ENCODE measurements at places on chromosomes 7 and 10.

DNA sequence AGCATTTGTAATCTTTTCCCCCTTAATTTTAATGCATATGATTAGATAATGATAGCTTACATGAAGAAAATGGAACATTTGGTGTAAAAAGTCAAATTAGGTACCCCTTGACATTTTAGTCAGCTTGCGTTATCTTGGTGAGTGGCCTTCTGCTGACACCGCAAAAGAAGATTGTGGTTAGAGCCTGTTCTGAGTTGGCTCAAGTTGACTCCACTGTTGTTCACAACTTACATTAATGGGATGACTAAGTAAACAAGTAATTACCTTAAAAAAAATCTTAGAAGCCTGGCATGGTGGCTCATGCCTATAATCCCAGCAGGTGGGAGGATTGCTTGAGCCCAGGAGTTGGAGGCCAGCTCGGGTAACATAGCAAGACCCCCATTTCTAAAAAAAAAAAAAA is 24.2 kb downstream of the TRRAP start:
- no peak for DNase-seq

DNA sequence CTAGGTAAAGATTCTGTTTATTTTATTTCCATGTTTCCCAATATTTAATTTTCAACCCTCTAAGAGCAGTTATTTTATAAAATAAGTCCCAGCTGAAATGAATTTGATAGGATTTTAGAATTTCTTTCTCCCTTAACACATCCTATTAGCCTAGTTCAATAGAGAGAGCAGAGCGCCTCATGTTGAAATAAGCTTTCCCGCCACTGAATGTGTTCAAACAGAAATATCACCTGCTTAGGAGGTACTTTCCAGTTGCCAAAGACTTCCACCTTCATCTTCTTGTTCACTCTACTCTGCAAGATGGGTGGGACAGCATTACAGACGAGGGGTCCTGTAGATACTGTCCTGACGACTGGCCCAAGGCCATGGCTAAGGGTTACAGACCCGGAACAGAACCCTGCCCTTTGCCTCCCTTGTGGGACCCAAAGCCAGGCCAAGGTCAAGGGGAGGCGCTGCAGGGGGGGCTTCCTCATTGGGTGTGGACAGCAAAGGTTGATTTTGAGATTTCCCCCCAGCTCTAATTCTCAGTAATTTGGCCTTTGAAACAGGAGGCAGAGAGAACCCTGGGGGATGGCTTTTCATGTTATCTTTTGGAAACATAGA is 62.0 kb downstream of the PARP12 start:
- DNase-seq, result no peak

GRCh38 chr7:128781126-128781525 is 5.5 kb upstream of the OPN1SW start:
- DNase-seq, result no peak

- DNase-seq, result no peak
These were observed 530 bp upstream of the ANXA7 start for GRCh38 chr10:73414230-73414945.

- no peak for DNase-seq
These were observed 39.0 kb upstream of the SLC39A12 start for GRCh38 chr10:17912754-17913153.

- no peak for DNase-seq
These were observed 28.7 kb upstream of the NAMPT start for GRCh38 chr7:106313456-106313901.

GRCh38 chr10:62795100-62795499 is 9.4 kb upstream of the ADO start:
- DNase-seq, result no peak

GRCh38 chr7:111229916-111230315 is 139.0 kb downstream of the LRRN3 start:
- no peak for DNase-seq

DNA sequence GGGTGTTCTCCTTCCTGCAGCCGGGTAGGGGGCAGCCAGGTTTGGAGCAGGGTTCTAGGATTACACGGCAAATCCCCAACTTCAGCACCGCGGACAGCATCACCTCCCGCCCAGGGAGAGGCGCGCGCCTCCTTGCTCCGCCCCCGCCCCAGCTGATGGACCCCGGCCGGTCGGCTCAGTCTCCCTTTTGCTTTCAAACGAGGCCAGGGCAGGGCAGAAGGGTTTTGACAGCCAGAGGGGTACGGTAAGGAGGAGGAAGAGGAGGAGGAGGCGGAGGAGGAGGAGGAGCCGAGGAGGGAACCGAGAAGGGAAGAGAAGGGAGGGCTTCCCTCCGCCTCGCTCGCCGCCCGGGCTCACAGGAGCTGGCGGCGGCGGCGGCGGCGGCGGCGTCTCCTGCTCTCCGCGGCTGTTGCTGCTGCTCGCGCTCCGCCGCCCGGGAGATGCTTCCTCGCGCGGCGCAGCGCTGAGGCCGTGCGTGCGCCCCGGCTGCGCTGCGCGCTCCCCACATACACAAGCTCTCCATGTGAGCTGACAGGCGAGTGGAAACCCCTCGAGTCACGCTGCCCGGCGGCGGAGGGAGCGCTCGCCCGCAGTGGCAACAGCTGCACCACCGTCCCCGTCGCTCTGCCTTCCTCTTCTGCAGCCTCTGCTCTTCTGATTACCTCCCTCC is 615 bp upstream of the CNTNAP2 start:
- no peak for DNase-seq

DNA sequence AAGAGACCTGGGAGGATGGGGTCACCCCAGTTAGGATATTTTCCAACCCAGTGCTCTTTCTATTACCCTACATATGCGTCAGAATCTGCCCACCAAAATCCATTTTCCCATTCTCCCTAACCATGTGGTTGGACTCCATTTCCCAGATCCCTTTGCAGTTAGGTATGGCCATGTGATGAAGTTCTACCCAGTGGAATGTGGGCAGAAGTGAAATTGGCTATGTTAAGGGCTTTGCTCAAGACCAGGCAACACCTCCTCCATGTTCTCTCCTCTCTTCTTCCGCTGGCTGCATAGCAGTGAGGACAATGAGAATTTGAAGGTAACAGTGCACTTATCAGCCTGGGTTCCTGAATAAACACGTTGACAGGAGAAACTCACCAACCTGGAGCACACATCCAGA is 111.3 kb downstream of the CABCOCO1 start:
- DNase-seq, result no peak

DNA sequence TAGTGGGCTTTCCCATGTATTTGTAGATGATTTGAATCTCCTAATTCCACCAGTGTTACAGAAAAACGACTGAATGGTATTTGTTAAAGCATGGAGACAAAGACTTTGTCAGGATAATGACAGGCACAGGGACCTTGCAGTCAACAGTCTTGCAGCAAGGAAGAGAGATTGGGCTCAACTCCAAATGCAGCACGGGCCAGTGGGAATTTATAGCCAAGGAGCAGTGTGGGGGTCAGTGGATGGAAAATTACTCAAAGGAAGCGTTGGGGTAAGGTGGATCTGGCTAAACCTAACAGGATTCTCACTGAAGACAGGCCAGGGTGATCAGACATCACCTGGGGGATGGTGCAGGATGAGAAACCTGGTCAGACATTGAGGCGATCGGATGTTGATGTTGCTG is 24.3 kb downstream of the CPVL start:
- no peak for DNase-seq

DNA sequence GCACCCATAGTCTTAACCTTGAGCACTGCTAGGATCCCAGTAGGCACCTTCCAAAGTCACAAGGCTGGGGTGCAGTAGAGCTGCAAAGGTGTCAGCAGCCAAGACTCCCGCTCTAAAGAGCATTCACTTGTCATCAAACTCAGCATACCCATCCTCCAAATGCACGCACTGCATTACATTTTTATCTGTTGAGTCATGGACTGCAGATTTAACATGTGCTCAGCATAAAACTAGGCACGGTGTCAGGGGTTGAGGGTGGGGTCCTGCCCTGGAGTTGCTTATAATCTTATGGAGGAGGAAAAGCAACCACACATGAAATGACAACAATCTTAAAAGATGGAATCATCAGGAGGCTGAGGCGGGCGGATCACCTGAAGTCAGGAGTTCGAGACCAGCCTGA is 102.6 kb downstream of the PARP12 start:
- DNase-seq, result no peak

DNA sequence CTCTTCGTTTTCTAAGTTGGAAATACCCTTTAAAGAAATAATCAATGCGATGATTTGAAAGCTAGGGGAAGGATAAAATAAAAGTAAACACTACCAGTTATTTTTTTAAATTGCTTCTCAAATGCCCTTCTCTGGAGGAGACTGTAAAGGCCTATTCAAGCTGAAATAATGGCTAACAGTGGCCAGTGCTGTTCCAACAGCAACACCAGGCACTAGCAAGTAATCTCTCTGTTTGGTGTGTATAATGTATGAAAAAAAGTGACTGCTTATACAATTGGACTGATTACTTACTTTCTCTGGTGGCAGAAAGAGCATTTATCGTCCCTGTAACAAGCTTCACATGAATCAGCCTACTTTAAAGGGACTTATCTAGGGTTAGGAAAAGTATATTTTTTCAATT is 102.7 kb downstream of the CSTF2T start:
- DNase-seq, result no peak

GRCh38 chr10:21452203-21452602 is 73.3 kb downstream of the SKIDA1 start:
- no peak for DNase-seq

DNA sequence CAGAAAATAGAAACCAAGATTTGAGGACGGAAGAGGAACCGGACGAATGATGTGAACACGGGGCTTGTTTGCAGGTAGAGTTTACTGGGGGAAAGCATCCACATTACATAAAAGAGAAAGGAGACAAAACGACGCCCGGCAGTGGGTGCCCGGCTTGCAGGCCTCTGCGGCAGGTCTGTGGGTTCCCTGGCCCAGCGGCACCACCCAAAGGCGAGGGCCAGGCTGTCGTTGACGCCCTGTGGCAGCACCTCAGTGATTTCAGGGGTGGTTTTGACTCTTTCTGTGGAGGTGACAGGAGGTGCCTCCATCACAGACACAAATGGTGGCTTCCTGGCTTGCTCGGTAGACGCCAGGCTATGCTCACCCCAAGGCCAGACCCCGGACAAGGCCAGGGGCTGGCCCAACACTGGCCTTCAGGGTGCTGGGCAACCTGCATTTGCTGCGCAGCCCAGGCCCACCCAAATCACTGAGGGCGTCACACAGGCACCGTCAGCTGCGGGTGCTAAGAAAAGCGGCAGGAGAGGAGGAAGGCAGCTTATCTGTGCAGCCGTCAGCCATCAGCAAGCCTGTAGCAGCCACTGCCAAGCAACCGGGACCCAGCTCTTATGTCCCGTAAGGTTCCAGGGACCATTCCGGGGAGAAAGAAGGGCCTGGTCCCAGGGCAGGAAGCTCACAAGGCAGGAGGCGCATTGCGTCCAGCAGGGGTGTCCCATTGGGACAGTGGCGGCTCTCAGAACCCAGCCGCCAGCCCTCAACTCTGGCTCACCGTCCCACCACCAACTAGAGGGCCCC is 230.3 kb downstream of the PTPRN2 start:
- DNase-seq, result no peak

DNA sequence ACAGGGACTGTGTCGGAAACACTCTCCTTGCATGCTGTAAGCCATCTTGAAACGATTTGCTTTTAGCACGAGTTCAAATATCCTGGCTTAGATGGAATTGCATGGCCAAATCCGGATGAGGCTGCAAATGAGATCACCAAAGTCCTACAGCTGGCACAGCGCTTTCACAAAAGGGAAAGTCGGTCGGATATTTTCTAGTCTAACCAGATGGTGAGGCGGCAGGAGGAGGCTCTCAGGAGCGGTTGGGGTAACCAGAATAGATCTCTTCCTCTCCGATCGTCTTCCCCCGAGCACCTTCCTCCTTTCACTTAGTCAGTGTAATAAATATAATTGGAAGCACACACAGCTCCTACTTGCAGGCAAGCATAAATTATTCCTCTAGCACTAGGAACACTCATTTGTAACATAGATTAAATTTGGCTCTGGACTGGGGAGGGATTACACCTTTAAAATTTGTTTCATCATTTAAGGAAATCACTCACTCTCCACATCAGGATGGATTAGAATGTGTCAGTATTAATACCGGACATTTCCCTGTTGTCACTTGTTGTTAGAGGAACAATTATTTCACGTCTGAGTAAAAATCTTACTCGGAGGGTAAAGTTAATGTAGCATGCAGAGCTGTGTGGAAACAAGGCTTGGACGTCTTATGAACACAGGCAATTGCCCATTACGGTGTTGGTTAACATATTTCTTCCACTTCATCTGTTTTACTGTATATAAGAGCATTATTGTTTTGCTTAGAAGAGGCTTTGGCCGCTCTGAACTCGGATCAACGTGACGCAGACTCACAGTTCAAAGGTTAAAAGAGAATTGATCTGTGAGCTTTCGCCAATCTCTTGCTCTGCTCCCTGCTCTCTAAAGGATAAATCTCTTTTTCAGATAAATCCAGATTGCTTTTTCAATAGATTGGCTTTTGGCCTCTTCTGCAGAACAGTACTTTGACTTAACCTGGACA is 857.9 kb downstream of the TYW1 start:
- DNase-seq, result no peak

- no peak for DNase-seq
These were observed 23.7 kb downstream of the SLC26A4 start for GRCh38 chr7:107684287-107684686.

GRCh38 chr10:5268234-5268633 is 71.6 kb downstream of the AKR1C4 start:
- no peak for DNase-seq

- no peak for DNase-seq
These were observed 3.4 kb downstream of the DNMBP start for GRCh38 chr10:100006243-100006886.

GRCh38 chr10:52250510-52250909 is 63.6 kb upstream of the DKK1 start:
- no peak for DNase-seq

DNA sequence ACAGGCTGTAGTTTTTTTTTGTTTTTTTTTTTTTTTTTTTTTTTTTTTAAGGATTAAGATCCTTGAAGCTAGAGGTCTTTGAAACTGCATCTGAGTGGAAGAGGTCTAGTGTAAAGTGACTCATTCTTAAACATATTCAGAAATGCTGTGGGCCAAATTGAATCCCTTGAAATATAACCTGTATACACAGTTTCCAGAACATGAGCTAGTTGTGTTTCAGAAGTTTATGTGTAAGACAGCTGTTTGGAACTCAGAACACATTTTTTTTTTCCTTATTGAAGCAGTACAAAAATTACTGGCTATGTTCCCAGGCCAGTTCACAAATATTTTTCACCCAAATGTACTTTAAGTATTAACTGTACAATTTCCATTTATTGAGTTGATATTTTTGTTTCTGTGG is 67.9 kb downstream of the PPP1R9A start:
- DNase-seq, result no peak

DNA sequence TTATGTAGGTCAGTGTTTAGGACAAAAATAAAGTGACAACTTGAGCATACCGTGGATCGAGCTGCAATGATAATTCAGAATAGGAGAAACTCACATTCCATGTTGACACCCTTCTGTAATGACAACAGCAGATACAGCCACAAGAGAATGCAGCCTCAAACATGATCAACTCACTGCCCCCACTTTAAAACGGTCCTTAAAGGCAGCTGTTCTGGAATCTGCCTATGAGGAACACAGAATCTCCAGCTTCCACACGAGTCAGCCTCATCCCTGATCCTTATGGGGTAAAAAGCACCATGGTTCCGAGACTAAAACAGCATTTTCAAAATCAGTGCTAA is 32.5 kb upstream of the DAGLB start:
- DNase-seq, result no peak

Measured in stimulated activated CD4-positive, alpha-beta T cell treated with anti-CD3 and anti-CD28 coated beads, Interleukin-2, amount 100 ng/mL, for 48 hours (primary cell).